ENCODE measurements at places on chromosomes 16 and 17.

- DNase-seq: peak; percentile 66
Observed at GRCh38 chr17:1324201-1324771, 44.8 kb downstream of the TRARG1 start.

GRCh38 chr17:72749119-72749572 lies 343.3 kb downstream of the SLC39A11 start:
- DNase-seq: no peak

GRCh38 chr16:75576384-75576811 lies 10.2 kb downstream of the GABARAPL2 start:
- no peak for DNase-seq

- no peak for DNase-seq
Observed at GRCh38 chr17:65202844-65203571, 65.8 kb downstream of the RGS9 start.

- no peak for DNase-seq
Observed at GRCh38 chr17:11486101-11486867, 112.0 kb upstream of the DNAH9 start.

- DNase-seq: no peak
Observed at GRCh38 chr16:22691335-22691734, 122.6 kb upstream of the HS3ST2 start.

DNA sequence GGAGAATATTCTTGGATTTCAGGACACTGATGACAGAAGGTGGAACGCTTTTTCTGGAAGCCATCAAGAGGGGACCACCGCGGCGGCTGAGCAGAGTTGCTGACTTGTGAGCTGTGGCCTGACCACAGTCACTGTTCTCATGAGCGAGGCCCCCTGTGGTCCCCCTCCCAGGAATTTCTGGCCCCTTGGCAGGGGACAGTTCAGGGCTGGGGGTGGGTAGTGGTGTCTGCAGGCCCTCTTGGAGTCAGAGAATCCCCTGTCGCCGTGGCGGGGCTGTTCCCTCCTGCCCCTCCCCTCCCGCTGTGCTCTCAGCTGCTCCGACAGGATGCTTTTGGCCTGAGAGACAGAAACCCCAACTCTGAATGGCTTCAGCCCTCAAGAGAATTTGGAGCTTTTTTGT lies 292.0 kb downstream of the SEC14L1 start:
- no peak for DNase-seq

DNA sequence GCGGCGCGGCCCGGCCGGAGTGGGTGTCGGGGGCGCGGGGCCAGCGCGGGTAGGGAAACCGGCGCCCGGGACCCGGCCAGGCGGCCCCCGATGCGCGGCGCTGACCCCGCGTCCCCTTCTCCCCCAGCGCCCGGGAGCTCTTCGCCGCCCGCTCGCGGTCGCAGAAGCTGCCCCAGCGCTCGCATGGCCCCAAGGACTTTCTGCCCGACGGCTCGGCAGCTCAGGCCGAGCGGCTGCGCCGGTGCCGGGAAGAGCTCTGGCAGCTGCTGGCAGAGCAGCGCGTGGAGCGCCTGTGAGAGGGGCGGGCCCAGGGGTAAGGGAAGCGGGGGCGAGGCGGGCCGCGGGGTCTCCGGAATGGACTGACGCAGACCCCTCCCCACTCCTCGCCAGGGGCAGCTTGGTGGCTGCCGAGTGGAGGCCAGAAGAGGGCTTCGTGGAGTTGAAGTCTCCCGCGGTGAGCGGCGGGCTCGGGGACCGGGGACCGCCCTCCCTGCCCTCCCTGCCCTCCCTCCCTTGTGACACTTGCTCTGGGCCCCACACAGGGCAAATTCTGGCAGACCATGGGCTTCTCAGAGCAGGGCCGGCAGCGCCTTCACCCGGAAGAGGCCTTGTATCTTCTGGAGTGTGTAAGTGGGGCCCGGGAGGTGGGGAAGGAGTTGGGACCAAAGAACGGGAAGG lies 430 bp downstream of the TSEN54 start:
- peak; percentile 41 for DNase-seq

Measured in SW480 (cell line).